ENCODE measurements at places on chromosomes 16 and 17.

DNA sequence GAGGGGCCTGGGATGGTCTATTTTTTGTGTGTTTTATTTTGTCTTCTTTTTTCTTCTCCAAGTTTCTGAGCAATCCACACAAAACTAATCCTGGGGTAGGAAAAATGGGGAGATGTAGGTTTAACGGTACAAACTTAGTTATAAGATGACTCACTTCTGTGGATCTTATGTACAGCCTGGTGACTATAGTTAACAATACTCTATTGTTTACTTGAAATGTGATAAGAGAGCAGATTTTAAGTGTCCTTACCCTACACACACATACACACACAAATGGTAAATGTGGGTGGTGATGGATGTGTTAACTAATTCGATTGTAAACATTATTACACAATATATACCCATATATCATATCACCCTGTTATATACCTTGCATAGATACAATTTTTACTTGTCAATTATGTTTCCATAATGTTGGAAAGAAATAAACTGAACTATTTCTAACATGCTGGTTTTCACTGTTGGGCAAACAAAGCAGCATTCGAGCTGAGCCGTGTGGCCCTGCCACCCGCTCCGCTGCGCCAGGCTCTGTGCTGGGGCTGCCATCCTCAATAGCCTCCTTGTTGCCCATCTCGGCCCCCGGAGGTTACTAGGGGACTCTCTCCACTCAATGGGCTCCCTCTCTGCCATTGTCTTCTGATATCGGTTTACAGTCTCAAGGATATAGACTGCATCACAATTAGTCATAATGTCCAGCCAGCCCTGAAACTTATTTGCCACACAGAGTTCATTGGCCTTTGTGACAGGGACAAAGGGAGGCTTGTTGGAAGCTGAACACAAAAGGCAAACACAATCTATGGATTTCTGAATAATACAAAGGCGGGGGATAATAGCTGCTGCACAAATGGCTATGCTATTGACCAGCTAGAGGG is 380.3 kb upstream of the MAF start:
- no peak for DNase-seq

GRCh38 chr17:76446449-76447231 is 6.3 kb downstream of the UBE2O start:
- no peak for DNase-seq

DNA sequence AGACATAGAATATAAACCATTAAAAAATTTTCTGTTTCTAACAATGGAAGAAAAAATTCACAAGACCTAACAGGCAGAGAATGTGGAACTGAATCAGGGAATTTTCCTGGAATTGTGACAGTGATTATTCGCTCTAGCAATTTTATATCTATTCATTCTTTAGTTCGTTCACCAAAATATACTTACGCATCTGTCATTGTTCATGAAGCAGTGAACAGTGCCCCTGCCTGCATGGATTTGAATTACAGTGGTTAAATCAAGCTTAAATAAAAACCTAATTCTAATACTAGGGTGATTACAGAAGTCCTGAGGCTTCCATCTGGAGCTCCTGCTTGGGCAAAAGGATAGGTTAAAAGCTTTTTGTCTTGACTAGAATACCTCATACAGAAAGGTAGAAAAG is 48.6 kb downstream of the ABCA8 start:
- peak; percentile 9 for DNase-seq

DNA sequence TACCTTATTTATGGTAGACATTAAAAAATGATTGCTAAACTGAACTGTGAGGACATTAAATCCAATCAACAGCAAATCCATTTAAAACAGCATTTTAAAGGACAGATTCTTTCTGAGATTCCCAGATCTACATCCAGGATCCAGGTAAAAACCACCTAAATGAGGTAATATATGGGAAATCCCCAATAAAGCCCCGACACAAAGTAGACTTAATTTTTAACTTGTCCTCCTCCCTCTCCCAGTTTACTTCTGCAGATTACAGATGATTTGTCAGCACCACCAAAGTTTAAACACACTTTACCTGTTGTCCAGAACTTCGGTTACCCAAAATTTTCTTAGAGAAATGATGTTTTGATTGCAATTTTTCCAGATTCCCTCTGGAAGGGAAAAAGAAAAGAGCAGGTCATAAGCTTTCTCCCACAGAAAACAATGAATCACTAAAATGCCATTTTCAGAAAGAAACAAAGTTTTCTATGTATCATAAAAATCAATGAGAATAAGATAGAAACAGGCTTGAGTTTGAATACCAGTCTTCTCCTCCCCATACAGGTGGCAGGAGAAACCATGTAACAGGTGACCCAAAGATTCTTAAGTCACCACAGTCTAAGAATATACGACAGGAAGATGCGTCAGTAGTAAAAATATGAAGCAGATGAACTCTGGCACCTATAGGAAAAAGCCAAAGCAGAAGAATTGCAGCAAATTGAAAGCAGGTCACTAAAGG is 22.8 kb downstream of the GJC1 start:
- no peak for DNase-seq

GRCh38 chr16:4465977-4466779 is 8.2 kb downstream of the NMRAL1 start:
- no peak for DNase-seq

DNA sequence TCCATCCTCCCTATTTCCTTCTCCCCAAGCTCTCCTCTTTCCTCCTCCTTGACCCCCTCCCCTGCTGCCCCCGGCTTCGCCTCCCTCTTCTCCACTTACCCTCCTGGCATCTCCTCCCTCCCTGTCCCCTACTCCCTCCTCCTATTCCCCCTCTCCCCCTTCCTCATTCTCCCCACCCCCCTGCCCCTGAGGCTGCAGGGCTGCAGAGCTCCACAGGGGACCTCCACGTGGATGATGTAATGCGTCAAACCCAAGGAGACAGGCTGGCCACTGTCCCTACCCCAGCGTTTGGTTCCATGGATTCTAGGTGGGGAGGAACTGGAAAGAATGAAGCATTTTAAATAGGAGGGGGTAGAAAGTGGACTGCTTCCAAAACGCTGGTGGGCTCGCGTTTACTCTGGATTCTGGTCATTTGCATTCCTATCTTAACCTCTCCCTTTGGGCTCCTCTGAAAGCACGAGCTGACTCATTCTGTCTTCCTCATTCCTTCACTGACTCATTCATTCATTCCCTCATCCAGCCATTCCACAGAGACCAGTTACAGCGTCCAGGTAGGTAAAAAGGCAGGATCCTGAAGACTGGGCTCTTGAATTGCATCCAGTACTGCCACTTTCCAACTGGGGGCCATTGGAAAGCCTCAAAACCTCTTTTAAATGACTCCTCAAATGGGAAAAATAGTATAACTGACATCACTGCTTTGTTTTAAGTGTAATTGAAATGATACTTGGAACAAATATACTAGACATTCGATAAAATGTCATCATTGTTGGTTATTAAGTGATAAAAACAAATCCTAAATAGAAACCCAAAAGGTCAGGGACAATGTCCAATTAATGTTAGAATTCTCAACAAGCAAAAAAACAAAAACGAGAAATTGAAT is 943 bp upstream of the COTL1 start:
- DNase-seq, result peak; percentile 82

DNA sequence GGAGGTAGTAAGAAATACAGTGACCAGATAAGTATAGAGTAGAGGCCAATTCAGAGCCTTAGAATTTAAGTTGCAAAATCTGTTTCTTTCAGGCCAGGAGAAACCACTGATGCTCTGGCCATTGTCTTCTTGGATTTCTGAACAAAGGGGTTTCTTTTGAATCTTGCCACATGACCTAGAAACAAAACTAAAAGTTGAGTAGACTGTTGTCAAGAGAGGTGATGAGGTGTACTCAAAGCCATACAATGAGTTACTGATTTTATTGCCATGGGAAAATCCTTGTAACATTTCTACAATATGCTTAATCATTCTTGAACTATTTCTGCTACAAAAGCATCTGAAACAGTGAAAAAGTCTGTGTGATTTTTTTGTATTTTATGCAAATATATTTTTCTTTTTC is 881.3 kb downstream of the CDH11 start:
- no peak for DNase-seq

- no peak for DNase-seq
Measured at GRCh38 chr17:6543079-6544010, 13.0 kb downstream of the PITPNM3 start.

- no peak for DNase-seq
Measured at GRCh38 chr17:37772982-37773381, 28.1 kb upstream of the HNF1B start.

DNA sequence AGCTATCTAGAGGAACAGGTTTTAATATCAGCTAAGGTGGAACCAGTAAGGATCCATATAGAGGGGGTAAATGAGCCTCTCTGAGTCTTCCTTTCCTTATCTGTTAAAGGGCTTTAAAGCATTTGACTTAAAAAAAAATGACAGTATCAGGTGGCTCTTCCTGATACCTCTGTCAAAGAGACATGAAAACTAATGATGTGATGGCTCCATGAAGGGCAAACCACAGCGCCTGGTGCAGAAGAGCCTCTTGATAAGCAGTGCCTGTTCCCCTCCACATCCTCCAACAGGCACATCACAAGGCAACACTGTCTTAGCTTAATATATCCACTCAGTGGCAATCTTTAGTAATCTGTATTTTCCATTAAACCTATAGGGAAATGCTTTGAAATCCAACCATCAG is 68.9 kb downstream of the USP31 start:
- DNase-seq, result no peak

GRCh38 chr16:65260746-65261145 is 138.9 kb upstream of the CDH11 start:
- no peak for DNase-seq
